Left renal cortex interstitium (tissue), 4 donors: ENCODE measurements at places on chromosomes 3 and 15.

DNA sequence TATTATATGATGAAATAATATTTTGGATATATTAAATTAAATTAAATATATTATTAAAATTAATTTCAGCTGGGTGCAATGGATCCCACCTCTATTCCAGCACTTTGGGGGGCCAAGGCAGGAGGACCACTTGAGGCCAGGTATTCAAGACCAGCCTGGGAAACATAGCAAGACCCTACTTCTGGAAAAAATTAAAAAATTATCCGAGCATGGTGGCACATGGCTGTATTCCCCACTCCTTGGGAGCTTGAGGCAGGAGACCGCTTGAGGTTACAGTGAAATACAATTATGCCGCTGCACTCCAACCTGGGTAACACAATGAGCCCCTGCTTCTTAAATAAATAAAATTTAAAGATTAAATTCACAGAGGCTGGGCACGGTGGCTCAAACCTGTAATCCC lies 61.4 kb downstream of the SH3BP5 start:
- DNase-seq, result no peak

- no peak for DNase-seq
These were observed 59.1 kb downstream of the KLF13 start for GRCh38 chr15:31385736-31386135.

DNA sequence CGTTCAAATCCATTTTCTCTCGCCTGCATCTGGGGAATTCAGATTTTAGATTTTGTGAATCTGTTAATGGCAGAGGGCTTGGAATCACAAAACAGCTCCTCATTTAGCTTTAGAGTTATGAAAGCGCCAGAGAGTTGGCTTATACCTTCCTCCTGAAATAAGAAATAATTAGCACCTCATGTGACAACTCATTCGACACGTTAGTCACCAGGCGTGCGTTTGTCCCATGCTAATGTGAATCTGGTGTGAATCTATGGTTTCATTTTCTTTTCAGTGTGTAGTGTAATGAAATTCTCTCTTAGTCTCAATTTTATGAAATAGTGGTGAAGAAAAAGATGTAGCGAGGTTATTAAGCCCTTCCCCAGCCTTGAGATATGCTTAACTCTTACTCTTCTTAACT lies 89.4 kb downstream of the EDEM1 start:
- DNase-seq, result no peak

DNA sequence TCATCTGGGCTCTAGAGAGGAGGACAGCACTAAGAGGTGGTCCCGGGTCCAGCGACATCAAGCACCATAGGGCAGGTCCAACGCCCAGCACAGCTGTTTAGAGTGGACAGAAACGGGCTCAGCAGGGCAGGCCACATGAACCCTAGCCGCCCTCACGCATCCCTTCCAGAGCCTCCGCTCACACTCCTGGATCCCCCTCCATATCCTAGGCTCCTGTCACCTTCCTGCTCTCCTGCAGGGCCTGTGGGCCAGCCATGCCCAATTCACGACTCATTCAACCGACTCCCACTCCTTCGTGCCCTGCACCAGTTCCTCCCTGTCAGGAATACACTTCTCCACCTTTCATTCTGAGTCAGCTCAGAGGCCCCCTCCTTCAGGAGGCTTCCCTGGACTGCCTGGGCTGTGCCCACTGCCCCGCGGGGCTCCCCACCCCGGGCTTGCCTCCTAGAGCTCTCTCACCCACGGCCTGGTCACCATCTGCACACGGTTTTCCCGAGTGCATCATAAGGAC lies 90.2 kb downstream of the LINGO1 start:
- no peak for DNase-seq

DNA sequence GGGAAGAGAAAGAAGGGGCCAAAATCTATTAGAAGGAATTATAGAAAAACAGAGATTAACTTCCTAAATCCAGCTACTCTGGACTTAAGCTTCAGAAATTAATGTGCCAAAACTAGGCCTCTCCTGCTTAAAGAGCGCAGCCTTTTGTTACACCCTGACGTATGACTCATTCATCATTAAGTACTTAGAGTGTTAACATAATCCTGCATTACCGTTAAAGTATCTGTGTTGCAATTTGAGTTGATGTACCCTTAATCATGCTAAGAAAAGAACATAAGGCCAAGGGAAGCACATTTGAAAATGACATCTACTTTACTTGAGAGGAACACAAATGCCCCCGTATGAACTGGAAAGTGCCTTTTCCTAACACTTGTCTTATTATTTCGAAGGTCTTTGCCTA lies 7.9 kb downstream of the HTR3D start:
- no peak for DNase-seq

GRCh38 chr15:75151214-75152128 lies 50.2 kb upstream of the C15orf39 start:
- no peak for DNase-seq

- no peak for DNase-seq
These were observed 128.3 kb downstream of the GOLIM4 start for GRCh38 chr3:167967257-167968036.

- DNase-seq, result no peak
These were observed 18.5 kb downstream of the LIMD1 start for GRCh38 chr3:45612918-45613602.

DNA sequence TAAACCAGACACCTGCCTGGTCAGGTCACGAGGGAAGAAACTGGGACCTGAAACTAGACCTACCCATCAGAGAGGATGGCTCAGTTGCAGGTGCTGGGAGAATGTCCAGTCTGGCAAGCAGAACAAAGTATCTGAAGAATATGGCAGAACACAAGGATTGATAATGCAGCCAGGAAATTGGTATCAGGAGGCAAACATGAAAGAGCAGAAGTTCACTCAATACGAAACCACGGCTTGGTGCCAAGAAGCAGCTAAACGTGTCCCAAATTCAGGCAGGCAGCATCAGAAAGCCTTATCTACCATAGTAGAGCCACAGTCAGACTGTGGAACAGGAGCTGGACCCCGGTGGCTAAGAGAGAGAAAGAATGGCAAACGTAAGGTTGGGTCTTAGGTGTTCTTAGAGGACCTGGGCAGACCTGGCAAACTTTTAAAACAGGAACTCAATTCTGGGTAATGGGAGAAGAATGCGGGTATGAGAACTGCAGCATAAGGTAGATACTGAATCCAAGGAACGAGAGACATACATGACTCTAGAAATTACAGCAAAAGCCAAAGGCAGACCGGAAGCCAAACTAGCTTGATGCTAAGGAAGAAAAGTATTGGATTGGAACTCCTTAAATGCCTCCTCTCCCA lies 169.0 kb upstream of the NECTIN3 start:
- DNase-seq, result no peak

GRCh38 chr3:47036145-47036544 lies 56.7 kb downstream of the NBEAL2 start:
- no peak for DNase-seq
